Activated effector memory CD4-positive, alpha-beta T cell treated with Interleukin-2 at 50 U/mL for 16 hours (primary cell): ENCODE measurements at places on chromosomes 7 and 10.
A peak's percentile ranks its signal among the peaks of the same experiment; 100 is the strongest.

- DNase-seq: no peak
These were observed 107.8 kb downstream of the ARHGAP22 start for GRCh38 chr10:48496831-48497779.

- no peak for DNase-seq
These were observed 168.6 kb downstream of the NRP1 start for GRCh38 chr10:33165911-33166310.

DNA sequence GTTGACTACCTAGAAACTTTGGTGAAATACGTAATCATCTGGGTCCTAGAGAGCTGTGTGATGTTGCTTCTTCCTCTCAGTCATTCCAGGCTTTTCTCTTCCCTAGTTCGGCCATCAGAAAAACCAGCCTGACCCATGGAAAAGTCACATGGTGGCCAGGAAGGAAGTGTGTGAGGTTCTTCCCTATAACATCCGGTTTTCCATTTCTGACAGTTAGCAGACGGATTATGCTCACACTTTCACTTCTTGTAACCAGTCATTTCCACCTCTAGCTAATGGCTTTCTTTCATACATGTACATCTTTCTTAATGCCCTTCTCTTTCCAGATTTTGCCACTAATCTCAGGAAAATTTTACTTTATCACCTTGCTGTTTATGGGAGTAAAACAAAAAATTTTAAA is 110.0 kb upstream of the GLCCI1 start:
- DNase-seq: no peak

- no peak for DNase-seq
These were observed 76.1 kb upstream of the PDSS1 start for GRCh38 chr10:26621243-26621888.

DNA sequence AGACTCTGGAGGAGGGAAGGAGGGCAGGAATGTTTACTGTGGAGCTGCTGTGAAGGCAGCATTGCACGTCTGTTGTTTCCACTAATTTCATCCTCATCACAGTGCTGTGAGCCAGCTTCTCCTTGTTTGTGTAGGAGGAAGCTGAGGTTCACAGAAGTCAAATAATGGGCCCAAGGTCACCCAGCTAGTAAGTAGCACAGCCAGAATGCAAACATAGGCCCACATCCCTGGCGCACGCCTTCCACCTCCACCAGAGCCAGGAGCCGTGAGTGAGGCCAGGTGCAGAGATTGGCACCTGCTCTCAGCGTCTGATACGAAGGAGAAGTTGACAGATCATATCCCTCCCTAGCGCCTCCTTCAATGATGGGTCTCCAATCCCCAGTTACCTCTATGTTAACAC is 93.6 kb downstream of the HTR5A start:
- no peak for DNase-seq

GRCh38 chr10:35307297-35307696 is 29.0 kb upstream of the CCNY start:
- no peak for DNase-seq

- DNase-seq: no peak
These were observed 115.0 kb downstream of the GFRA1 start for GRCh38 chr10:116158036-116158435.

- no peak for DNase-seq
These were observed 76.6 kb downstream of the CNNM2 start for GRCh38 chr10:102994531-102995295.

GRCh38 chr10:81179805-81180452 is 642.2 kb downstream of the SH2D4B start:
- no peak for DNase-seq

DNA sequence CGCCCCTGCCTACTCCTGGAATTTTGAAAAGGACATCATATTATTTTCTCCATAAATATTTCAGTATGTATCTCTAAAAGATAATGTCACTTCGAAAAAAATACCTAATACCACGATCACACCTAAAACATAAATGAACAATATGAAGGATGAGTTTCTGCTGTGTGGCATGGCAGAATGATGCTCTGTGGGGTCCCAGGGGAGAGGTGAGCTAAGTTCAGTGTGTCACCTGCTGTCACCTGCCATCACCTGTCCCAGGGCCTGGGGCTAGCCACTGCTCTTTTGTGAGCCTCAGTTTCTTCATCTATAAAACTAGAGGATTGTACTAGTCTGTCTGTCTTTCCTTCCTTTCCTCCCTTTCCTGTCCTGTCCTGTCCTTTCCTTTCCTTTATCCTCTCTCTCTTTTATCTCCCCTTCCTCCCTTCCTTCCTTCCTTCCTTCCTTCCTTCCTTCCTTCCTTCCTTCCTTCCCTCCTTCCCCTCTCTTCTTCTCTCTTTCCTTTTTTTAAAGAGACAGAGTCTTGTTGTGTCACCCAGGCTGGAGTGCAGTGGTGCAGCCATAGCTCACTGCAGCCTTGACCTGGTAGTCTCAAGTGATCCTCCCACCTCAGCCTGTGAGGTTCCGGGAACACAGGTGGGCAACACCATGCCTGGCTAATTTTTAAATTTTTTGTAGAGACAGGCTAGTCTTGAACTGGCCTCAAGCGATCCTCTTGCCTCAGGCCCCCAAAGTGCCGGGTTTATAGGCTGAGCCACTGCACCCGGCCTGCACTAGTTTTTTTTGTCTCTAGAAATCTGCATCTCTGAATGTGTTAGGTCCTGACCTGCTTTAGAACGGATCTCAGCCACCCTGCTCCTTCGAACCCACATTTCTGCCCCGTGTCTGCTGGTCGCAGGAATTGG is 43.1 kb downstream of the CUX1 start:
- DNase-seq: no peak

- DNase-seq: no peak
These were observed 2.4 kb upstream of the FGFR2 start for GRCh38 chr10:121600611-121601010.

- no peak for DNase-seq
These were observed 266.6 kb upstream of the GNAI1 start for GRCh38 chr7:79868010-79868409.

DNA sequence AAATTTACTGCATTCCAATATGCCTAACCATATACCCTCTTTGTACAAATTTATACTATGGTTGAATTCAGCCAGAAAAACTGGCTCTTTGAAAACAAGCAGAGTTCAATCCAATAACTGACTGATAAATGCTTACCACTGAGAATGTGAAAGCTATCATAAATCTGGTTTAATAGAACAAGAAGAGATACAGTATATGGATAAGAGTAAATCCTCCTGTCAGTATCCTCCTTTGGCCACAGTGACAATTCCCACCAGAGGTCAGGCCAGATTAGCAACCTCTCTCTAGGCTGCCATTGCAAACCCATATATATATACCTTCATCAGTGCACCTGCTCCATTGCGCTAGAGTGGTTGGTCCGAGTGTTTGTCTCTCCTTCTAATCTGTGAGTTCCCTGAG is 647.2 kb downstream of the GRM8 start:
- DNase-seq: no peak

DNA sequence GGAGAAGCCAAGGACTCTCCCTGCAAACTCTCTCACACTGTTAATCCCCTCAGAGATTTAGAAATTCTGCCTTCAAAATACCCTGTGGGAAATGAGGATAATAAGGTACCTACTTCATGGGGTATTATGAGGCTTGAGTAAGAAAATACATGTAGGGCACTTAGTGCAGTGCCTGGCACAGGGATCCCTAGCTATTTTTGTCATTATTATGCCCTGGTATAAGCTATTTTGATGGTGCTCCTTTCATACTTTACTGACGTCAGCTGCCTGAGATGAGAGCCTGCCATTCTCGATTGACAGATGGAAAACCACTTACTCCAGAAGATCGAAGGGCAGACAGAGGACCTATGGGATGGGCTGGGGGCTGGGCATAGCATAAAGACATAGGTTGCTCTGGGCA is 30.1 kb downstream of the MKX start:
- no peak for DNase-seq

DNA sequence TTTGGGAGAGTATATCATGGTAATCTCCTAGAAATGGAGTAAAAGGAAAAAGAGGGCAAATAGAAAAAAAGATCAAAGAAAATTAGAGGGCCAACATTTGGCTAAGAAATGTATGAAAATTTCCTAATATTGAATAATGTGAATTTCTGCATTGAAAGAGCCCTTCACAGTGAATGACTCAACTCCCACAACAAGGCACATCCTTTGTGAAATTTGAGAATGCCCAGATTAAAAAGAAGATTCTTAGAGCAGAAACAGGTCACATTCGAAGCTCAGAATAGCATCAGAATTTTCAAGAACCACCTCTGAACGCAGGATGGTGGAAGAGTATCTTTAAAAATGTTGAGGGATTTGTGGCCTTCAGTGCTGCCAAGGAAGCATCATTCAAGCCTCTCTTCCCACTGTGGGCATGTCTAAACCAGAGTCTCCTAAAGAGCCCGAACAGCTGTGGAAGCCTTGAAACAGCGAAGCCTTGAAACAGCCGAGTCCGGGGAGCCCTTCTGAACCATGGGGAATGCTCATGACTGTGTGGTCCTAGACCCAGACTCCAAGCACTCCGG is 43.6 kb downstream of the GUSB start:
- no peak for DNase-seq

- no peak for DNase-seq
These were observed 77.9 kb upstream of the SAMD8 start for GRCh38 chr10:75033399-75034130.

DNA sequence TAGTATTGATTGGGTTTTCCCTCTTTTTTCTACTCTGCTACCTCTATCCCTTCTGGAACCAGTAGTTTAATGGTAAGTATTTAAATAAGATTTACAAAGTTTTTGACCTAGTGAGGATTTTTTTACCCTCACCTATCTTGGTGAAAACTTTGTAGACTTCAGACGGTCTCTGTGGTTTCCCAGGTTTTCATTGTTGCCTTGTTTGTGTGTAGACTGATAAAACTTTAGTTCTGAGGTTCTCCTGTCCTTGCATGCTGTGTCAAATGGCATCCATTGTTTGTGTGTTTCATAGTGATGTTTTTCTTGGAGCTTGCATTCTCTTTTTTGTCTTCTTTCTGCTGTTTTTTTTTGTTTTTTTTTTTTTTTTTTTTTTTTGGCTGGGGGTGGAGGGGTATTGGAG is 22.6 kb downstream of the ZNRF2 start:
- DNase-seq: no peak

GRCh38 chr10:103490986-103491314 is 2.6 kb upstream of the NEURL1 start:
- no peak for DNase-seq

DNA sequence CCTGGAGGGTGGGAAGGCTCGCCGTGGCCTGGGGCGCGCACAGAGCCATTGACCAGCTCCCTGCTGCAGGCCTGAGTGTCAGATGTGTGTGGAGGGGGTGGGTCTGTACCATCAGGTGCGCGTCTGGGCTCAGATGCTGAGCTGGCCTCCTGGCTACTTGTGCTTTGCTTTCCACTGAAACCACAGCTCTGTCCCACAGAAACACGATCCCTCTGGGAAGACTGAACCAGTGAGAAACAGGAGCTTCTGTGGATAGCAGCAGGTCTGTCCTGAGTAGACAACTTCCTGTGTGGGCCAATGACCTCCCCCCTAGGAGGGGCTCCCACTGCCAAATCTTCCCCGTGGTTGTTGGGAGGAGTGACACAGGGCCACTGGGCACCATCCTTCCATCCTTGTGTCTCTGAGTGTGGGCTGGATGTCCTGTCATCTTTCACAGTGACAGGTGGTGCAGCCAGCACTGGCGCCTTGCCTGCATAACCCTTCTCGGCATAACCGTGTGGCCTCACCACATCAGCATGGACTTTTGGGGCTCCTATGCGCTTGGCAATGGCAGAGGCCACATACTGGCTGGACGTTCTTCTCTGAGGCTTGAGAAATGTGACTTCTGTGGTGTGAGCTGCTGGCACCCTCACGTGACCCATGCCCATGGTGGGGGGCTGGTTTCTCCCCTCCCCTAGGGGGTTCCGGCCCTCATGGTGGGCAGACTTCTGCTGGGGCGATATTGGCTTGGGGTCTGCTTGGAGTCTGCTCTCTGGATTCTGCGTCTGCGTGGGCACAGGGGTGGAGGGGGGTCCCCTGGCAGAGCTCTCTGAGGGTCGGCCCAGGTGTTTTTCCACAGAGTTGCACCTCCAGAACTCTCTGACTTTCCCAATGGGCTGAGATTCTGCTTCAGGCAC is 245.5 kb upstream of the GRB10 start:
- no peak for DNase-seq

DNA sequence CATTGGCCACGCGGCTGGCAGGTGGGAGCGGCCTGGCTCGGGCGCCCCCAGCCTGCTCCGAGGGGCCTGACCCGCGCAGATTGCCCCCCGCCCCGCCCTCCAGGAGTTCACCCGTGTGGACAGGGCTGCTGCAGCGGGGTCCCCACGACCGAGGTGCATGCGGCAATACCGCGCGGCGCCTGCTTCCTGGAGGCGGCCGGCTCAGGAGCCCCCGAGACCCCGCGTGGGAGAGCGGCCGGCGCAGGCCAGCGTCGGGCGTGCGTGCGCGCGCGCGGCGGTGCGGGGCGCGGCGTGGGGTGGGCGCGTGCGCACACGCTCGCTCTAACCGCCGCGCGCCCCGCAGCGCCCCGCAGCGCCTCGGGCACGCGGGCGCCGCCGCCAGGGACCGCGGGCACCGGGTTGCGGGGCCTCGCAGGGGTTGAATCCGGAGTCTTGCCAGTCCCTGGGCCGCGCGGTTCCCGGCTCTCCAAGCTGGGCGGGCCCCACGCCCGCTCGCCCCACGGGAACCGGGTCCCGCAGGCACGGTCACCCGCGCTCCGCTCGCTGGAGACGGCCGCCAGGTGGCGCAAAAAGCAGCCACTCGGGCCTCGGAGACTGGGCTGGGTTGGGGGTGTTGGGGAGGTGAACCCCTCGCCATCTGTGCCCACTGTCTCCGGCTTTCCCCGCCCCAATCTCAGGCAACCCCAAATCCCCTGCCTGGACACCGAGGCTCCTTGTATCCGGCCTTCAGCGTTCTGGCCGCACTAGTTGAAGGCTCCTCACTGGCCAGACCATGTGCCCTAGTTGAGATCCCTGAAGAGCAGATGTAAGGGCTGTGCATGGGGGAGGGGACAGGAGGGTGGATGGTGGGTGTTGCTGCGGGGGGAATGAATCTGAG is 1.3 kb upstream of the ACHE start:
- DNase-seq: peak; percentile 35

DNA sequence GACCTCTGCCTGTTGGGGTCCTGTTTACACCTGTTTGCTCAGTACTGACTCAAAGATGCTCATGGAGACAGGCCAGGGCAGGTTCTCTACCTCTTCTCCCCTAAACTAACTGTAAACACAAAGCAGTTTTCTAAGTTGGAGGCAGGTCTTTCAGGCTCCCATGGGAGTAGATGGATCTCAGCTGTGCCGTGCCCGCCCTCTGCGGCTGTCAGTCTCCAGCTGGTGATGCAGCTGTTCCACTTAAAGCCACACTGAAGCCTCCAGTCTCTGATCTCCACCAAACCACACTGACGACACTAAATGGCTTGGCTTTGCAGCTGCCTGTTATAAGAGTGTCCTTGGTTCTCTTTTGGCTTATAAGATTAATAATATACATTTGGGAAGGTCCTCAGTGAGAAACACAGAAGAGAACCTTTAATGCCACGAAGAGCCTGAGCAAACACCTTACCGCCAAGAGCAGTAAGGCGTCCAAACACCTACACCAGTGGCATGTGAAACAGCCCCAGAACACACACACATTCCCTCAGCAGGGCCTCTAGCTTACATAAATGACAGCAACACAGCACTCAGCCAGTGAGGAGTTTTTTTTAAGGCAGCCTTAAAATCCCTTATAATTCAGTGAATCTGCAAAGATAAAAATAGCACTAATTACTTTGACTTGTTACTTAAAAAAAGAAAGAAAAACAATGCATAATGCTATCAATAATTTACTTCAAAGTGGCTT is 60.4 kb upstream of the KCNIP2 start:
- no peak for DNase-seq
